Purkinje cell (primary cell): ENCODE measurements at places on chromosomes 7 and 10. TPM values are rescaled to one million over a fixed set of nuclear protein-coding genes. Genes with fewer than 3 reads are reported as not detected.

IMMP2L gene
- 33.4 and 43.3 TPM in 2 replicates for polyA plus RNA-seq

ITIH5 gene
- 0.70 TPM in 1 of 2 replicates, not detected in the other for polyA plus RNA-seq

PARD3 gene
- polyA plus RNA-seq, result 0.94 and 1.0 TPM in 2 replicates

AZGP1 gene
- not detected in 2 replicates for polyA plus RNA-seq

TET1 gene
- 1.8 and 2.1 TPM in 2 replicates for polyA plus RNA-seq

POLR2J gene
- polyA plus RNA-seq, result 69.4 and 83.0 TPM in 2 replicates

TEX36 gene
- polyA plus RNA-seq, result not detected in 2 replicates

CHST12 gene
- 1.3 and 1.6 TPM in 2 replicates for polyA plus RNA-seq

OPN1SW gene
- 0.97 and 2.2 TPM in 2 replicates for polyA plus RNA-seq

TRPV6 gene
- polyA plus RNA-seq, result 2.3 TPM in 1 of 2 replicates, not detected in the other

OR6V1 gene
- polyA plus RNA-seq, result 1.2 TPM in 1 of 2 replicates, not detected in the other

CCDC172 gene
- not detected in 2 replicates for polyA plus RNA-seq

ST8SIA6 gene
- not detected in 2 replicates for polyA plus RNA-seq

IQCE gene
- polyA plus RNA-seq, result 0.48 and 1.1 TPM in 2 replicates

HABP2 gene
- polyA plus RNA-seq, result not detected in 2 replicates

PDE1C gene
- 31.3 and 39.5 TPM in 2 replicates for polyA plus RNA-seq

OPN4 gene
- 0.20 TPM in 1 of 2 replicates, not detected in the other for polyA plus RNA-seq

CALCR gene
- not detected in 2 replicates for polyA plus RNA-seq

INHBA gene
- 0.38 and 0.42 TPM in 2 replicates for polyA plus RNA-seq

KCNIP2 gene
- polyA plus RNA-seq, result 1.3 and 3.6 TPM in 2 replicates

UPK3B gene
- not detected in 2 replicates for polyA plus RNA-seq

MCM10 gene
- polyA plus RNA-seq, result 0.12 TPM in 1 of 2 replicates, not detected in the other

SPOCK2 gene
- polyA plus RNA-seq, result 71.1 and 128 TPM in 2 replicates

THNSL1 gene
- polyA plus RNA-seq, result 18.5 and 21.8 TPM in 2 replicates

DLX5 gene
- polyA plus RNA-seq, result not detected in 2 replicates

EVX1 gene
- polyA plus RNA-seq, result not detected in 2 replicates

RNF148 gene
- 0.70 TPM in 1 of 2 replicates, not detected in the other for polyA plus RNA-seq

POP7 gene
- polyA plus RNA-seq, result 21.3 and 34.3 TPM in 2 replicates

TLX1 gene
- not detected in 2 replicates for polyA plus RNA-seq

MYO1G gene
- 0.31 TPM in 1 of 2 replicates, not detected in the other for polyA plus RNA-seq

AKR1C4 gene
- polyA plus RNA-seq, result not detected in 2 replicates

TMEM196 gene
- 2.9 TPM in 1 of 2 replicates, not detected in the other for polyA plus RNA-seq

GFRA1 gene
- 8.8 and 12.0 TPM in 2 replicates for polyA plus RNA-seq

TMEM120A gene
- polyA plus RNA-seq, result 14.4 and 22.6 TPM in 2 replicates

LGI1 gene
- polyA plus RNA-seq, result 7.6 and 30.6 TPM in 2 replicates

PTPRE gene
- 98.0 and 99.6 TPM in 2 replicates for polyA plus RNA-seq

SPRN gene
- 0.51 and 0.73 TPM in 2 replicates for polyA plus RNA-seq

CALML5 gene
- polyA plus RNA-seq, result not detected in 2 replicates

AOAH gene
- polyA plus RNA-seq, result 1.8 and 6.5 TPM in 2 replicates
